ENCODE measurements at places on chromosomes 4 and X.

DNA sequence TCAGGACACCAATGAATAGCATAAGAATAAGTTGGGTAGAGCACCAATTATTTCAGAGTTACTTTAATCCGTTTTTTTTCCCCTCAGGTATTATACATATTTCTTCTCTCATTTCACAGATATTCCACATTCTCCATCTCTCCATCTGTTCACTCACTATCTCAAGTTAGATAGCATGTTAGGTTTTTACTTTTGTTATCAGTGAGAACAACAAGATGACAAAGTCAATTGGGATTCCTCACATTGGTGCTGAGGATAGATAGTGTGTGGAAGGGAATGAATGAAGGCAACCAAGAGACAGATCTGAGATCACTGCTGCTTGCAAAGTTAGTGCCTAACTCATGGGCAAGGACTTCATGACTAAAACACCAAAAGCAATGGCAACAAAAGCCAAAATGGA is 112.0 kb upstream of the ETNPPL start:
- no peak for DNase-seq

DNA sequence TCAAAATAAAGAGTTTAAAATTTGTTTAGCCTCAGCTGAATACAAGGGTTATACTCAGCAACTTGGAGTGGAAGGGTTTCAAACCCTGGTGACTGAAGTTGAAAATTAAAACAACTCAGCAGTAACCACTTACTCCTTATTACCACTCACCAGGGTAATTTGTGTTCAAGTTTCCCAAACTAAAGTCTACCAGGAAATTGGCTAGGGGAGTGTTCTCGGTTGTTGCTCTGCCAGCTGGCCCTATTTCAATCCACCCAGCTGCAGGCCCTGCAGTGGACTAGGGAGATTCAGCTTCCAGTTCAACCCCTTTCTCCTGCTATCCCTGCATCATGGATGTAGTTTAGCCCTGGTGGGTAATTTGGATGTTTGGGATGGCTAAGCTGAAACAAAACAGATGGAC is 37.8 kb upstream of the EXOC1L start:
- no peak for DNase-seq

- no peak for DNase-seq
Measured at GRCh38 chr4:156252358-156252921, 298.8 kb upstream of the CTSO start.

- DNase-seq, result no peak
Measured at GRCh38 chr4:37441231-37442061, 196.9 kb downstream of the NWD2 start.

- no peak for DNase-seq
Measured at GRCh38 chr4:41366911-41367517, 110.3 kb downstream of the UCHL1 start.

DNA sequence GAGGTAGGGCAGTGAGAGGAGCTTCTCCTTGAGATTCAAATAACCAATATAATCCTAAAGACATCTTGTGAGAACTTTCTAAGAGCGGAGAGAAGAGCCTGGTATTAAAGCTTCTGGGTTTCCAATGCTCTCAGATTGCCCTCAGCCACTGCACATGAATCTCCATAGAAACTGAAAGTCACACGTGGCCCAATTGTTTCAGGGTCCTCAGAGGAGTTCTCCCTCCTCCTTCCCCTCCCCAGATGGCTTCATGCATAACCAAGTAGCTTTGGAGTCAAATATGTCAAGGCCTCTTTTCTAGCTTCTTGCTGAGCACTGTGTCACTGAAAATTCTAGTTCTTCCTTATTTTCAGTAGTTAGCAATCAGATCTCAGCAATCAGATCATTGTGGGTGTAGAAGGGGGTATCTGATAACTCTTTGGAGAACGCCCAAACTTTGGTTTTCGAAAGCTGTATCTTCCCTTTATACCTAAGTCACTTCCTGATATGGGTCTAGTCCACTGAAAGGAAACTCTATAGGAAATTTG is 2.2 kb downstream of the BTK start:
- DNase-seq, result no peak

- no peak for DNase-seq
Measured at GRCh38 chrX:150324919-150325318, 38.2 kb upstream of the MAMLD1 start.

GRCh38 chr4:109972786-109973528 is 60.3 kb downstream of the EGF start:
- DNase-seq, result no peak

GRCh38 chrX:66002824-66003680 is 36.8 kb downstream of the VSIG4 start:
- DNase-seq, result no peak

DNA sequence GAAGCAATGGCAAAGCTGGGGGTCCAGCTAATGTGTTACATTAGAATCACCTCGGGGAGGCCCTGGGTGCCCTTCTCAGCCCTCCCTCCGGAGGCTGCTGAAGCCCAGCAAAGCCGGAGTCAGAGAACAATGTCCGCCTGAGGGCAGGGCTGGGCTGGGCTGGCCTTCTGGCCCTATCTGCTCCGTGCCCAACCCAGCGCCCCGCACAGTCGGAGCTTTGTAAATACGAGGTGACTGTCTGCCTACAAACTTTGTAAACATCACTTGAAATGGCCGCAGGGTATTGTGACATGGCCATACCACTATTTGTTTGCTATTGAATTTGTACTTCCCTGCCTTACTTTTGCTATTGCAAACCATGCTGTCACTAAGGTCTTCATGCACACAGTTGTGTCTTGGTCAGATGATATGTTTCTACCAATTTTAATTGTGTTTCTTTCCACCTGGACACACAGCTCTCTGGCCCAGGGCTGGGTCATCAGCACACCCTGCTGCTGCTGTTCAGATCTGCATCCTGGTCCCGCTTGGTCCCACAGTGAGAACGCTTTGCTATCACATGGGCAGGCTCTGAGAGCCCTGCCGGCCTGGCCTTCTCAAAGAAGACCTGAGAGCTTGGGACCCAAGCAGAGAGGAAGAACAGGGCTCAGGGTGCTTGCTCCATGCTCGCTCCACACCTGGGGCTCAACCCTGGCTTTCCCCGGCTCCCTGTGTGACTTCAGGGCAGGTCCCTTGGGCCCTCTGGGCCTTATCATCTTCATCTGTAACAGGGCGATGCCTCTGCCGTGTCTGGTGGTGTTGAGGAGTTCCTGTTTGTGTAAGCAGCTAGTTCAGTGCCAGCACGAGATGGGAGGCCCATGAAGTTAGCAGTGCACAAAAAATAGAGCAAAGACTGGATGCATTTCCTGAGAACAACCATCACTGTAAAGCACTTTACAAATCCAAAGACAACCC is 2.3 kb downstream of the S100P start:
- DNase-seq, result no peak

GRCh38 chrX:119698845-119699244 is 5.9 kb upstream of the SEPTIN6 start:
- DNase-seq, result no peak

- no peak for DNase-seq
Measured at GRCh38 chrX:53362449-53362848, 60.0 kb downstream of the SMC1A start.

- DNase-seq, result no peak
Measured at GRCh38 chr4:92994727-92995126, 691.0 kb downstream of the GRID2 start.

DNA sequence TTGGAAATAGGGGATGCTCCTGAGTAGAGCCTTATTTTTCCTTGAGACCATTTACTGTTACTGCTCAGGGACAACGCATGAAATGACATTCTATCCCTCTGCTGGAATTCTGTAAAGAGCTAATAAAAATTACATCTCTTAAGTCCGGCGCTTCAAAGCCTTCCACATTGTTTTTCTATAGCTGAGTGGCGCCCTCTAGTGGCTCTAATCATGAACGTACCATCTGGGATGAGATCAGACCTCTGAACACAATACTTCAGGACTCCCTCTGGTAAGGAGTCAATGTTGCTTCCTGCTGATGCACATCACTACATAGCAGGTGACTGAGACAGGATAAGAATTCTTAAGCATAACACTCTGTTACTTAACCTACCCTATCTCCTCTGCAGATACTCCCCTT is 6.0 kb downstream of the HMGN5 start:
- DNase-seq, result no peak

GRCh38 chr4:183469285-183469684 is 24.8 kb downstream of the CDKN2AIP start:
- DNase-seq, result no peak

DNA sequence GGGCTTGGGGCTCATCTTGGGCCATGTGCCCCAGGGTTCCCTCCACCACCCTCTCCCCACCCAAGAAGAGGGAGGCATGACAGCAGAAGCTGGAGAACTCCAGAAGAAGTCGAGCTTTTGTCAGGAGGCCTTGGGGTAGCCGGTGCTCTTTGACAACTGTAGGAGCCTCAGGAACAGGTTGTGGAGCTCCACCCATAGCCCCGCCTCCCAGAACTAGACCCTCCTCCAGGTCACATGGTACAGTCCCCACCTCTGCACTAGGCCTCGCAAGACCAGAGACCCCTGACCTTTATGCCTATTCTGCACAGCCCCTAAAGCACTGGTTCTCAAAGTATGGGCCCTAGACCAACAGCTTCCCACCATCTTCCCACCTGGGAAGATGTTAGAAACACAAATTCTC is 8.0 kb upstream of the MORC4 start:
- DNase-seq, result no peak

DNA sequence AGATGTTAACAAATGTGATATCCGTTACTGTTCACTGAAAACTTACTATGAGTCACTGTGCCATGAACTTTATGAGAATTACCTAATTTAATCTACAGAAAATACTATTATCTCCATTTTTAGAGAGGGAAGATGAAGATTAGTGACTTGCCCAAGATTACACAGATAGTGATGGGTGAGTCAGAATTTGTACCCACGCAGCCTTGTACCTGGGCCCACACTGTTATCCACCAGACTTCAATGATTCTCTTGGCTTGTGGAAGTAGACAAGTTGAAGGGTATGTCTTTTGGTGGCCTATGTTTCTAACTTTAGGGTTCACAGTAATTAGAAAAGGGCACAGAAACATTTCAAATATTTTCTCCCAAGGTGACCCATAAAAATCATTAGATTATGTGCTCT is 472.5 kb upstream of the NR3C2 start:
- no peak for DNase-seq

DNA sequence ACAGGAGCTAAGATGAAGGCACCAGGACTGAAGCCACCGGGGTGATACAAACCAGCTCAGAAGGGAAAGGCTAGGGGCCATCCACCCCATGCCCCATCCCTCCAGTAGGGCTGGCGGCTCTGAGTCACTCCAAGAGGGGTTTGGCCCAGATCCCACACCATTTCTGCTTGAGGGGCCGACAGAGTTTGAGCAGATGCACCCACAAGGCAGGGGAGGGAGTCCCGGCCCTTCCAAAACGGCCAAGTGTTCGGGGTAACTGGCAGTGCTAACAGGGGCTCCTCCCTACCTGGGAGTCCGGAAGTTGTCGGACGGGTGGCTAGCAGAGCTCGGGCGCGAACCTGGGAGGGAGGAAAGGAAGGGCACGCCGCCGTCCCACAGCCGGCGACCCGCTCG is 412 bp downstream of the SLC10A3 start:
- no peak for DNase-seq

DNA sequence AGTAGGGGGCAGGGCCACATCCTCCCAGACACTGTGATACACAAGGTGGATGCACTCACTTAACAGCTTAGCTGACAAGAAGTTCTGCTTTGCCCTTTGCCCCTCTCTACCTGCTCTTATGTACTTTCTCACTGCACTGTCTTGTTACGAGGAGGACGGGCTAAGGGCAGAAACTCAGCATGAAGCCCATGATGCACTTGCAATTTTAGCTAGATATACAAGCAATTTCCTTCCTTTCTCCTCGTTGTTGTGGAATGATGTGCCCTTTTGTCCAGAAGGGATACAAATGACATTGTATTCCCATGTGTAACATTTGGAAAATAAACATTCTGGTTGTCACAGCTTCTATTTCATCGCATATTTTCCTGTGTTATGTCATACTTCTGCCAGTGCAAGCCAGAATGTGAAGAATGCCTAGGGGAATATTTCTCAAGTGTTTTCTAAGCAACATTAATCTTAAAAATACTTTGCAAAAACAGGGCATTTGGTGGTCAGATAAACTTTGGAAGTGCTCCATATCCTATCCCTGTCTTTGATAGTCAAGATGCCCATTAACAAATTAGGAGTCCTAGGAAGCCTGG is 47.2 kb downstream of the MAOA start:
- DNase-seq, result no peak

DNA sequence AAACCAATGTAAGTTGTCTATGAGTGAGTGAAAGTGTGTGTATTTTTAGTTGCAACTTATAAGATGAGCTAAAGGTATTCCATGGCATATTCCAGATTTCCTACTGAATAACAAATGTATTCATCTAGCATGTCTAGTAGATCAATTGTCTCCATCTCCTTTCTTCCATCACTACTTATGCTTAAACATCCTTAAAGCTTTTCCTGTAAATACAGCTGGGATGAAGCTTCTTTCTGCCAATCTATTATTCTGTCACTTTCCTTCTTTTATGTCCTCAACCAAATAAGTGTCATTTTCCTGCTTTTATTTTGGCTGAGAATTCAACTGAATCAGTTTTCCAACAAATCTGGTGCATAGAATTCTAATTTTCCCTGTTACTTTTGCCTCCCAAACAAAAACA is 136.3 kb downstream of the COL25A1 start:
- DNase-seq, result no peak

GRCh38 chr4:20265726-20266125 is 14.0 kb downstream of the SLIT2 start:
- DNase-seq, result no peak

All from forelimb muscle (tissue), 1 donor.